ENCODE measurements at places on chromosomes 1 and 21.
A peak's percentile ranks its signal among the peaks of the same experiment; 100 is the strongest.

GRCh38 chr1:55749975-55750627, 534.9 kb upstream of the USP24 start:
- no peak for DNase-seq

DNA sequence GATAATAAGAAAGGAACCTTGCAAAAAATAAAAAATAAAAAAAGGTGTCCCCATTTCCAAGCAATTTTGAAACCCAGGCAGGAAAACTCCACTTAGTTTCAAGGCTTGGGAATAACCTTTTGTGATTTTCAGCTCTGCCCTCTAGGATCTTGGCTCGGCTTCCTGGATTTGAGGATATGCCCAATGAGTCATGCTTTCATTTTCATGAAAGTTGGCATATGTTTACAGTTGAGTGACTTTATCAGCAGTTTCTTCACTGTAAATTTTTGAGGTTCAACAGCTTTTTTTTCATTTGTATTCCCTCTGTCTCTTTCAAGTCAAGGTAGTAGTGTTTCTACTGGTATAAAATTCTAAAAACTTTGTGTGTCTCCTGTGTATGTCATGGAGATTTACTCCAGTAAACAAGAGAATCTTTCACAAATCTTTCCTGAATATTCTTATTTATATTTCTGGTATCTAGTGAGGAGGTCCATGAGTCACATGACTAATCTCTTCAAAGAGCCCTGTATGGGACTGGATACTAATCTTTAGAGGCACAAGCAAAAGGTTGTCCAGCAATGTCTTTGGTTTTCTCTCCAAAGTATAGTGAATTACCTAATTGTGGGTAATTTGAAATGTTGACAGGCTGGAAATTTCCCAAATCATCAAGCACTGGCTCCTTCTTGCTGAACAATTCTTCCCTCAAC, 335.3 kb downstream of the BRINP2 start:
- no peak for DNase-seq

DNA sequence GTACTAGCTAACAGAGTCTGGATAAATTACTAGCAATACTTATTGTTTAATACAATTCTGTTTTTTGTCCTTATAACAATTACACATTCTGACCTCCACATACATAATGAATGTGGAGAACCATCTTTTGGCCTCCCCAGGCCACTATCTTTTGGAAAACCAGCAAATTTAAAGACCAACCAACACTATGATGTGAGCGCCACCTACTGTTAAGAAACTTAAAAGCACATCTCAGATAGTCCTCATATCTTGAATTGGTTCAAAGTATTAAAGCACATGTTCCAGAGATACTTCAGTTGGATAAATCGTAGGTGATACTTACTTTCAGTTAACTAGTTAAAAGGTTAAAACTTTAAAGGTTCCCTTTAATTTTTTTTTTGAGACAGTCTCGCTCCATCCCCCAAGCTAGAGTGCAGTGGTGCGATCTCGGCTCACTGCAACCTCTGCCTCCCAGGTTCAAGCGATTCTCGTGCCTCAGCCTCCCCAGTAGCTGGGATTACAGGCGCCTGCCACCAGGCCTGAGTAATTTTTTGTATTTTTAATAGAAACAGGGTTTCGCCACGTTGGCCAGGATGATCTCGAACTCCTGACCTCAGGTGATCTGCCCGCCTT, 29.3 kb upstream of the USP1 start:
- DNase-seq, result peak; percentile 22

DNA sequence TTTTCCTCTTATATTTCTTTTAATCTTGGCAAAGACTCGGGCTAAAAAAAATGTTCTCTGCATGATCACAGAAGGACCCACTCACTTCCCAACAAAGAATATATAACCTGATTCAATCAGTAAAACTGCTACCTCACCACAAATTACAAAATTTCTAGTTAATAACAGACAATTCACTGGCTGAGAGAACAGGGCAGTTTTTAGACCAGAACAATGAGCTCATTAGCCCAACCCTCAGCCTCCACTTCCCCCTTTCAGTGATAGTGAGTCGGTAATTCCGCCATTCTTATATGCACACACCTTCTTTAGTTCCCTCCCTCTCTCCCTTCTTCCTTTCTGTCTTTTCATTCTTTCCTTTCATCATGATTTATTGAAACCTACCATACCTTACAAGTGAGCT, 8.9 kb downstream of the SIPA1L2 start:
- DNase-seq, result no peak

DNA sequence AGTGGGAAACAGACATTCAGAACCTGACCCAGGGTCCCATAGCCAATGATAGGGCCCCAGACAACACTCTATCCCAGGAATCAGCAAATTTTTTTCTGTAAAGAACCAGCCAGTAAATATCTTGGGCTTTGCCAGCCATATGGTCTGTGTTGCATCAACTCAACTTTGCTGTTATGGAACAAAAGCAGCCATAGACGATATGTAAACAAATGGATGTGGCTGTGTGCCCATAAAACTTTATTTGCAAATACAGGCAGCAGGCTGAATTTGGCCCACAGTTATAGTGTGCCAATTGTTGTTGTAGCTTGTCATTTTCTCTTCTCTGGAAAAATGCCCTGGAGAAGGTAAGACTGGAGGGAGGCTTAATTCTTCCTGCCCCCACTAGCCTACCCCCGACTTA, 431.1 kb upstream of the VAMP3 start:
- no peak for DNase-seq

- DNase-seq, result no peak
Measured at GRCh38 chr1:118920124-118920717, 67.9 kb downstream of the TBX15 start.

DNA sequence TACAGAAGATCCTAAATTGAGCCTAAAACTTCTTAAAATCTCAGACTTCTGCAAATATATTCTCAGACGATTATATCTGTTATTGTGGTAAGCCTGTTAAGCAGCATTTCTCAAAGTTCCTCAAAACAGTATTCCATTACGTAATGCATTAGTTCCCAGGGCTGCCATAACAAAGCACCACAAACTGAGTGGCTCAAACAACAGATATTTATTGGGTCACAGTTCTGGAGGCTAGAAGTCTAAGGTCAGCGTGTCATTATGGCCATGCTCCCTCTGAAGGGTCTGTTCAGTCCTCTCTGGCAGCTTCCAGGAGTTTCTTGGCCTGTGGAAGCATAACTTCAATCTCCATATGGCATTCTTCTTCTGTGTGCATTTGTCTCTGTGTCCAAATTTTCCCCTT, 103.5 kb upstream of the ST6GALNAC5 start:
- DNase-seq, result no peak

DNA sequence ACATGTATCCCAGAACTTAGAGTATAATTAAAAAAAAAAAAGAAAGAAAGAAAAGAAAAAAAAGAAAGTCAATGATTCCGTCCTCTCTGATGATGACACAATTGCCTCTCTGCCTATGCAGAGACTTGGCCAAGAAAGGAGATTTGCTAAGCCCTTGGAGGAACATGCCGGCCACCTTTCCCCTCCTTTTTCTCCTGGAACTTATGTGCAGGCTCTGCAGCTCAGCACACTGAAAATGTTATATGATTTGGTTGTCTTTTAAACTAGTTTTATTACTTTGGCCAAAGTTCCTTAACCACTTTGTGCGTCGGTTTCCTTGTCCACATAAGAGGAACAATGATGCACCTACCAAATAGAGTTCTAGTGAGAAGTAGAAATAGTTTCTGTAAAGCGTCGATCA, 111.4 kb upstream of the ZNF644 start:
- DNase-seq, result no peak

DNA sequence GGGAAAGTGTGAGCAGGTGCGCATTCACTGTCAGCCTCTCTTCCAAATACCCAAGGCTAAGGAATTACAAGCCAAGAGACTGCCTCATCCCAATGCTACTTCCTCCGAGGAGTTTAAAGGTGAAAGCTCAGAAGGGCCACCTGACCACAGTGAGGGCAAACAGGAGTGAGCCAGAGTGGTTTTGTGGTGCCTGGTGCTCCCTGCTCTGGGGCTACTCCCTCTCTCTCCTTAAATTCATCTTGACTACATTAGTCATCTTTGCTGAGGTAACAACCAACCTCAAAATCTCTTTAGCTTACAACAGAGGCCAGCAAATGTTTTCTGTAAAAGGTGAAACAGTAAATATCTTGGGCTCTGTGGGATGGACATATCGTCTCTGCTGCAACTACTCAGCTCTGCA, 14.2 kb upstream of the ZBTB8A start:
- no peak for DNase-seq

- no peak for DNase-seq
Measured at GRCh38 chr1:44073528-44073927, 42.3 kb upstream of the SLC6A9 start.

DNA sequence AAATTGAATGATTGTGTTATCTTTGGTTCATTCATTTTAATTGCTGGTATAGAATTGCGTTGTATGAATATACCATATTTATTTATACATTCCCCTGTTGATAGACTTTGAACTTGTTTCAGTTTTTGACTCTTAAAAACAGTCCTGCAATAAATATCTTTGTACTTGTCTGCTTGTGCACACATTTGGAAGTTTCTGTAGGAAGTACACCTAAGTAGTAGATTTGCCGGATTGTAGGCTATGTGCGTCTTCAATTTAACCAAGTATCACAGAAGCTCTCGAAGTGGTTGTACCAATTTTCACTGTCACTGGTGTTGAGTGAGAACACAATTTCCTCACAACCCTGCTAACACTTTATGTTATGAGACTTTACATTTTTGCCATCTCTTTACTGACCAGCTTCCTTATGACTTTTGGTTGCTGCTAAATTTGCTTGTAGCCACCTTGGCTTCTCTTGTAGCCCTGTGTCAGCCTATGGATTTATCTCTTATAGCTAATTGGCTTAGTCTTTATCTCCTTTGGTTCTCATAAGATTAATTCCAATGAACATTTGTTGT, 2.2 kb downstream of the TTC3 start:
- no peak for DNase-seq

- DNase-seq, result no peak
Measured at GRCh38 chr1:221045842-221046831, 166.9 kb downstream of the HLX start.

- DNase-seq, result no peak
Measured at GRCh38 chr1:7680955-7681268, 90.2 kb upstream of the VAMP3 start.

DNA sequence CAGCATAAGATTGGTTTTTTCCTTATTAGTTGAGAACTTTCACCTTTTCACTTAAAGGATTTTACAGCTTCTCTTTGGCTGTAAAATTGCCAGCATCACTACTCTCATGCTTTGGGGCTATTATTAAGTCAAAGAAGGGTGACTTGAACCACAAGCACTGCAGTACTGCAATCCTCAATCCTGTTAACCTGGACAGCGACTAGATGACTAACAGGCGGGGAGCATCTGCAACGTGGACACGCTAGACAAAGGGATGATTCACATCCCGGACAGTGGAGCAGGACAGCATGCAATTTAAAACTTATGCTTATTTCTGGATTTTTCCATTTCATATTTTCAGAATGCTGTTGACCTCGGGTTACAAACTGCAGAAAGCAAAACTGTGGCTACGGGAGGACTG, 8.1 kb downstream of the ARV1 start:
- DNase-seq, result no peak

DNA sequence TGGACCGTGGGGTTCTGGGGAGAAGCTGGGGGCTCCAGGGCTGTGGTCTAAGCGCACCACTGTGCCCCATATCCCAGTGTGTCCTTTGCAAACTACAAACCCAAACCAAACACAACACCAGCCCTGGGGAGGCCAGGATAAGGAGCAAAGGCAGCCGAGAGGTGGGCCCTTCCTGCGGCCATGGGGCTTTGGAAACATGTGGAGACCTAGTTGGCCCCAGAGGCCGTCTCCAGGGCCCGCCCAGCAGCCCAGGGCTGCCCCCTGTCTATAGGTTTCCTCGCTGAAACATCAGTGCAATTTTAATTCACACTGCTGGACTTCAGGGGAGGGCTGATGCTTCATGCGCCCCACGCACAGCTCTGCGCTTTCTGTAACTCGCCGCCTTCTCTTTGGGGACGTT, 61.3 kb downstream of the PRDM16 start:
- DNase-seq, result no peak

DNA sequence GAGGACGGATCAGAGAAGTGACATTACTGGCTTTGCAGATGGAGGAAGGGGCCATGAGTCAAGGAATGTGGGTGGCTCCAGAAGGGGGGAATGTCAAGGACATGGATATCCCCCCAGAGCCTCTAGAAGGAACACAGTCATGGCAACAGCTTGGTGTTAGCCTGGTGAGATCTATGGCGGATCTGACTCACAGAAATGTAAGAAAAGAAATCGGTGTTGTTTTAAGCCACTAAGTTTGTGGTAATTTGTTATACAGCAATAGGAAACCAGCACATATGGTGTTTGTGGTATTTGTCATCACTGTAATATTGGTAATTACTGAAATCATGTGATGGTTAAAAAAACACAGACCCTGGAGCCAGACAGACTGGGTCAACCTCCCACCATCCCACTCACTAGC, 236.2 kb downstream of the SETD4 start:
- no peak for DNase-seq

- no peak for DNase-seq
Measured at GRCh38 chr1:212728606-212729005, 29.0 kb upstream of the BATF3 start.

DNA sequence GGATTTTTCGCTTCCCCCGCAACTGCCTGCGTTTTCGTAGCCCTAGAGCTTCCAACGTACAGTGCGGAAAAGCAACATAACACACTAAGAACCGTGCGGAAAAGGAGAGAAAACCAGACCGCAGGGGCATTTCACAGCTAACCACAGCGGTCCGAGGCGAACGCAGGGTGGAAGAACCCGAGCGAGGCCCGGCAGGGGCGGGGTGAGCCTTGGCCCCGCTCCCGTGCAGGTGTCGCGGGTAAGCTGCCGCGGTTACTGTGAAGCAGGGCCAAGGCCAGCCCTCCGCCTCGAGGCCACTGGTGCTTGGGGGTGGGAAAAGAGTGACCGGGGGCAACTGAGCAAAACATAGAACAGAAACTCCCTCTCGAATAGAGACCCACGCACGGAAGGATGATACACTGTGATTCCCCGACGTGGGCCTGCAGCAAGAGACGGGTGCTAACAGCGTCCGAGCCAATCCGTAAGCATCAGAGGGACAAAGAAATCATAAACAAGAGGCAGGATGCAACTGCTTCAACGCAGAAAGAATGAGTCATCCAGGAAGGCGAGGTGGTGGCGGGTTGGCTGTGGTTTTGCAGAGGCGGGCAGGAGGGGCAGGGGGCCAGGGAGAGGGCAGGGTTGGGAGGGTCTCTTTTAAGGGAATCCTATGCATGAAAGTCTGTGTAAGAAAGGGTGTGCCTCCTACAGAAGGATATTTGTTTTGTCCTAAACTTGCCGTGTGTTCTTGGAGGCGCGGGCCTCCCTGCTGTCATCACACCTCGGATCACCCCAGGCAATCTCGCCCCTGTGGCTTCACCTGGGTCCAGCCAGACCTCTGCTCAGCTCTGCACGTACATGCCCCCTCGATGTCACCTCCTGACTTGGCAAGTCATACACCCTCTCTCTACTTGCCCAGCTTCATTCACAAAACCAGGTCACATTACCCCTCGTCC, 7.3 kb downstream of the GNG4 start:
- no peak for DNase-seq

DNA sequence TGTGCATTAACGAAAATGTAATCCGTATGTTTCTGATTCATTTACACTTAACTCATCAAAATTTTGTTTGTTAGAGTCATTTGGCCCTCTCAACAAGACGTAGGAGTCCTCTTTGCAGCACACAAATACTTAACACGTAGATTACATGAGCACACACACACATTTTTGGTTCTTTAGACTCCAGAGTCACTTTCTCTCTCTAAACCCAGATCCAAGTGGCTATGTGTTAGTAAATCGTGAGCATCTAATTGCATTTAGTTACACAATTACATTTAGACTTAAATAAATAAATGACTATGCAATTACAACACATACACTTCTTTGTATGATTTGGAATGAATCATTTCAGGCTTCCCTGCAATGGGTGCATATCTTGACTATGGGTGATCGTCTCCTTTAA, 109.0 kb upstream of the GREM2 start:
- no peak for DNase-seq
